ENCODE measurements at places on chromosomes 2 and 18.

- DNase-seq, result no peak
Observed at GRCh38 chr2:220278022-220278421, 650.6 kb downstream of the SLC4A3 start.

DNA sequence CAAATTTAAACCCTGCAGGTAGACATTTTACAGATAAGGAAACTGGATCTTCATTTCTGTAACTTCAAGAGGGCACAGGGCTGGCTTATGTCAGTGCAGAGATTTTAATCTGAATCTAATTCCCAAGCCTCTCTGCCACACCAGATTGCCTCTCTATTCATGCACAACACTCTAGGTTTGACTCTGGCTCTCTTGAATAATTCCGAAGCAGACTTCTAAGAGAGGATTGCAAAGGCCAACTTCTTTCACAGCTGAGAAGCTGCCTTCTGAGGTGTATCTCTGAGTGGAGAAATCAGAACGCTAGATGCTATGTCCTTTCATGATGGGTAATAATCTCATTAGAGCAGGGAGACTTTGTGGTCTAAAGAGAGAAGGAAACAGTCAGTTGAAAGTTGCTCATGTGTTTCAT lies 20.1 kb upstream of the MGAT5 start:
- no peak for DNase-seq

DNA sequence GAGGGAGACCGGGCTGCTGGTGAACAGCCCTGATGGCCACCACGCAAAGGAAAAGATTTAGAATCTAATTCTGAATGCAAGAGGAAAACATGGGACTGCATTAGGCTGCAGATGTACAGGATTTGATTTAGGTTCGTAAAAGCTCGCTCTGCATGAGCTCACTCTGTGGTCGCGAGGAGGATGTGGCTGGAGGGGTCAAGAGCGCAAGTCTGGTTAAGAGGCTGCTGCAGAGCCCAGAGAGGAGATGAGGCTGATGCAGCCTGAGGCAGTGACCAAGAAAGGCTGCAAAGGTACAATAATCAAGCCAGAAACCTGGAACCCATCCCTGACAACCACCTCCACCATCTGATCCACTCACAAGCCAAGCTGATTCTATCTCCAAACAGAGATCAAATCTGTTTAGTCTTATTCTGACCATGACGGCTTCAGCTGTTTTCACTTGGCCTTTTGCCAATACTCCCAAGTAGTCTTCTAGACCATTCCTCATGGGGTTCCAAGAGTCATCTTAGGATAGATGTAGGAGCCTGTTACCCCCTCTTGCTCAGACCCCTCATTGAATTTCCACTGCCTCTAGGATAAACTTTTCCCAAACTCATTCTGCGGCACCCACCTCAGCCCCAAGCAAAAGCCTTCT lies 58.9 kb upstream of the ARL4C start:
- no peak for DNase-seq

GRCh38 chr2:176483476-176483875 lies 214.2 kb downstream of the MTX2 start:
- DNase-seq, result no peak

DNA sequence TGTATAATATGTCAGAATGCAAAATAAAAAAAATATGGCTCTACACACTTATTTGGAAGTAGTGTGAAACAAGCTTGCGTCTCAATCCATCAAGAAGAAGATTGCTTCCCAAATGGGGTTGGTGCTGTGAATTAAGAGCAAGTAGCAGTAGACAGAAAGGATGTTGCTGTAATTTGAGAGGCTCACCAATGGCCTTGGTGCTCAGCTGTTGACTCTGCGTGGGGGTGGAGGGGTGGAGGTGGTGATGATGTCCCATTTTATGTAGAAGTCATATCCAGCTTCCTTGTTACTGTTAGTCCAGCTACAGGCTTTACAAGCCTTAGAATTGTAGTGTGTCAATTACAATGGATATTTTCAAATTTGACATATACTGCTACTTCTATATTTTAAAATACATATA lies 223.4 kb upstream of the RND3 start:
- no peak for DNase-seq

- DNase-seq, result no peak
Observed at GRCh38 chr2:98027538-98027937, 31.8 kb upstream of the TMEM131 start.

DNA sequence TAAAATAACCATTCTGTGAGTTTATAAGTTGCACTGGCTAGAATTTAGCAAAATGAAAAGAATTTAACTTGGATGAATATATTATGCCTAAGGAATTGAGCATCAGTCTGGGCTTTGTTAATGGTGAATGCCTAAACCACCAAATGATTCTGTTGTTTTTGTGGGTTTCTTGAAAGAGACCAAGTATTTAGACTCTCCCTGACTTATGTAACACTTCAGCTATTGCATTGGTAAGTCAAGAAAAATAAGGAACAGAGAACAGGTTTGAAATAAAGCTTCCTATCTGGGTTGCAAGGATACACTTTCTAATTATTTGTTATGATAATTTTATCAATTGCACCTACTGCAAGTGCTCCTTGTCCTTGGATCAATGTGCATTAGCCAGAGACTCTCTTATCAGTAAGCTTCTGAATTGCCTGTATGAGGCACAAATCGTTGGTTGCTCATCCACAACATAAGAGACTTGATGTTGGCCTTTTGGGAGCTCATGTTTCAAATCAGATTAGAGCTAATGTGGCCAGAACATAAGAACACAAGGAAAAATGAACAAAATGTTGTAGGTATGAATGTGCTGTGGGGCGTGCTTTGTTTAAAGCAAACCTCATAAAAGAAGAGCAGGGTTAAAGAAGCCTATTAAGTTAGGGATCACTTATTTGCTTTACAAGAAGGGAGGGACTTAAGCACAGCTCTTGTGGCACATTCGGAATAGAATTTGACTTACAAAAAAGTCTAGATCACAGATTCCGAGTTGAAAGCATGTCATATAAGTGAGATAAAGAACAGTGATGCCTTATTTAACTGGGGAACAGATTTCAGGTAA lies 37.2 kb downstream of the PRKCE start:
- no peak for DNase-seq

GRCh38 chr2:151665959-151666358 lies 68.3 kb downstream of the NEB start:
- no peak for DNase-seq

GRCh38 chr2:58194458-58194857 lies 46.7 kb downstream of the FANCL start:
- DNase-seq, result no peak

- DNase-seq, result peak; percentile 72
Observed at GRCh38 chr2:24409700-24410556, 49.6 kb upstream of the ITSN2 start.

GRCh38 chr2:8154270-8154669 lies 527.6 kb upstream of the ID2 start:
- DNase-seq, result no peak

- peak; percentile 47 for DNase-seq
Observed at GRCh38 chr18:2846636-2847316, at the start of gene EMILIN2. TSS of gene EMILIN2 (plus strand) at chr18:2847006. CDS start at chr18:2847189, 183 bp downstream.

GRCh38 chr2:3180082-3180908 lies 197.3 kb downstream of the EIPR1 start:
- no peak for DNase-seq

GRCh38 chr18:30139631-30140287 lies 902.8 kb downstream of the DSC3 start:
- DNase-seq, result no peak

DNA sequence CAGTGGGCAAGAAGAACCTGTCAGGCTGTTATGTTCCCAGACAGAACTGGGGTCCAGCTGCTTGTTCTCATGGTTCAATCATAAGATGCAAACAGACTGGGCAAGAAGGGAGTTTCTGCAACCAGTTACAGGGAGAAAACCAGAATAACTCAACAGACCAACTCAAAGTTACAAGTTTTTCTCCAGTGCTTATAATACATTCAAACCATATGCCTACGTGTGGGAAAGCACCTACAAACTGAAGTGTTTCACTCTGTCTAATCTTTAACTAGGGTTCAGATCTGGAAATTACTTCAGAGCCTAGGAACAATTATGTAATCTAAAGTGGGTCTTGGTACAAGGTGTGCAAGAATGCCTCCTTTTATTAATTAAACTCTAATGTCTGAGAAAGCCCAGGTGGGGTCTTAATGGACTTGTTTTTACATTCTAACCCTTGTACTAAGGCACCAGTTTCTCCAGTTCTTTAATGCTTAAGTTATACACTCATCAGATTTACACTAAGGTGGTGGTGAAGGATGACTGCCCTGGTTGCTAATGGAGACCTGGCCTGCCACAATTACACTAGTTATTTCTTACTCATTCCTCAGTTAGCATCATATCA lies 951.9 kb downstream of the TSN start:
- no peak for DNase-seq

GRCh38 chr2:241129086-241129871 lies 20.0 kb downstream of the PASK start:
- no peak for DNase-seq

DNA sequence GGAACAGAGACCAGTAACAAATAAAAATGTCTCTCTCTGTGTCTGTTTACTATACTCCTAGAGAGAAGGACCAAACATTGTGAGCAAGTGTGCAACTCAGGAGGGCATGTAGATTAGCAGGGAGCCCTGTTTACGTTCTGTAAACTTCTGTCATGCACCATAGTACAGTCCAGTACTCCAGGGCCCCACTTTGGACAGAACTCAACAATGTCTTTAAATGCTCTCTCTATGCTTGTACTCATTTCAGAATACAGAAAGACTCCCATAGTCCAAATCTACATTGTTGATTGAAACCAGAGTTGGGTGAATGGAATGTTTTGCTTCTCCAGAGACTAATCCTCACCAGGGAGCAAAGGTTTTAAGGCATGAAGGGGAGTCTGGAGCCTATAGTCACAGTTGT lies 934.8 kb downstream of the NRXN1 start:
- DNase-seq, result no peak

GRCh38 chr2:120939595-120940318 lies 204.1 kb downstream of the GLI2 start:
- no peak for DNase-seq

GRCh38 chr2:221455214-221455613 lies 116.9 kb downstream of the EPHA4 start:
- DNase-seq, result no peak

- no peak for DNase-seq
Observed at GRCh38 chr2:38486213-38487026, 109.3 kb upstream of the ATL2 start.

GRCh38 chr2:23615216-23616020 lies 230.4 kb downstream of the KLHL29 start:
- no peak for DNase-seq

DNA sequence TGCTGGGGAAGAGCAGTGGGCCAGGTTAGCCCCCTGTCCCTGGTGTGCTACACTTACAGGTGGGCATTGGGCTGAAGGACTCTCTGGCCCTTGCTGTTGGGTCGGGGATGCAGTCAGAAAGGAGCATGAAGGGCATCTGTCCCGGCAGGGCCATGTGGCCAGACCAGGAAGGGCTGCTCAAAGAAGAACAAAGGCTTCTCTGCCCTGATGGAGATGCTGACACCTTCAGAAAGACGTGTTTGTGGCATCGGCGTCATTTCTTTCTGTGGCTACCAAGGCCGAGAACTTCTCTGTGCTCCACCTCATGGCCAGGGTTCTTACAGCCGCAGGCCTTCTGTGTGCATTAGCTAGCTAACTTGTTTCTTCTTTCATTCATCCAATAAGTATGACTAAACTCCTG lies 239.1 kb downstream of the FAM210A start:
- DNase-seq, result no peak

GRCh38 chr18:24534737-24535136 lies 74.3 kb downstream of the HRH4 start:
- no peak for DNase-seq

DNA sequence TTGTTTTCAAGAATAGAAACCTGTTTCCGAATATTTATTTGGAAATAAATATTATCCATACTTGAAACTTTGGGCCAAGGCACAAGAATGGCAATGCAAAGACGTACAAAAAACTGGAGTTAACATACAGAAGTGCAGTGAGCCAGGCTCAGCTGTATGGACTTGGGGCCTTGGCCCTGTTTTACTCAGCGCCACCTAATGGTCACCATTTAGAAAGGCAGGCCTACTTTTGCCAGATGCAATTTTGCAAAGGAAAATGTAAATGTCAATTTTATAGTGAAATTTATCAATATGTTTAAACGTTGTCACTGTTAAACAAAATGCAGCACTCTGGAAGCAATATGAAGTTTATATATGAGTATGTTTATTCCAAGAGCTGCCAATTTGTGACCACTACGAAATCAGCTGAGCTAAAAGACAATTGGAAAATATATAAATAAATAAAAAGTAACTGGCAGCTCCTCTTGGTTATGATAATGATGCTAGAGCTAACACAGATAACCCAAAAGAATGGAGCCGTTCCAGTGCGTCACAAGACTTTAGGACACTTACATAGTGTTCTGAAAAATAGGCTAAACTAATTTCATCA lies 155.0 kb downstream of the ARHGAP15 start:
- DNase-seq, result peak; percentile 20

DNA sequence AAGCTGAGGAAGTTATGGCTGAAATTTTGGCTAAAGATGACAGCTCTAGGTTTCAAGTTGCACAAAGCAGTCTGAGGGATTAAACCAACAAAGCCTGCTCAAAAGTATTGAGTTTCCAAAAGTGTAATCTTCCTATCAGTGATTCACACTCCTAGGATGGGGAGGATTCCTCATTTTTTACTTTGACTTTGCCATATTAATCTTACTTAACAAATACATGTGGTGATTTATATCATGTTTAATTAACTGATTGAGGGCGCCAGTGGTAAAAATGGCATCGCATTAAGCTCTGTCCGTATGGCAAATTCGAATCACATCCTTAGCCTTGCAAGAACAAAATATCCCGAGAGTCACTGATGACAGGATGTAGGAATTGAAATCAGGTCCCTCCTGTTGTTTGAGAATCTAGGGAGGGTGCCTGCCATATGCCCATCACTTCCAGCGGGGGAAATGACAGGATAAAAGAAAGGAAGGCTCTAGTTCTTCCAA lies 78.1 kb upstream of the ETAA1 start:
- no peak for DNase-seq

DNA sequence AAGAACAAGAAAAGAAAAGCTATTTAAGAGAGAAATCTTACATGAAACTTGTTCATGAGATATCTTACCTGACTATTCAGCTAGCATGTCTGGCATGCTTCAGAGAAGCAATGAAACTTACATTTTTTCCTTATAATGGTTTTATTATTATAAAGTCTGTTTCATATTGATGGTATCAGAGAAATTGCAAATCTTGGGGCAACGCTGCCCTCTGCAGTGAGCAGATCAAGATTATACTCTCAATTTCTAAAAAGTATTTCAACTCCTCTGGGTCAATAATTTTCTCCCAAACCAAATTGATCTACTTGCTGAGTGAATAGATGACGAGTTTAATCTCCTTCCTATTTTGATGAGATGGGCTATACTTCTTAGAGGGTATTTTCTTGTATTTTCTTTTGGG lies 235.6 kb downstream of the NUP35 start:
- DNase-seq, result no peak

DNA sequence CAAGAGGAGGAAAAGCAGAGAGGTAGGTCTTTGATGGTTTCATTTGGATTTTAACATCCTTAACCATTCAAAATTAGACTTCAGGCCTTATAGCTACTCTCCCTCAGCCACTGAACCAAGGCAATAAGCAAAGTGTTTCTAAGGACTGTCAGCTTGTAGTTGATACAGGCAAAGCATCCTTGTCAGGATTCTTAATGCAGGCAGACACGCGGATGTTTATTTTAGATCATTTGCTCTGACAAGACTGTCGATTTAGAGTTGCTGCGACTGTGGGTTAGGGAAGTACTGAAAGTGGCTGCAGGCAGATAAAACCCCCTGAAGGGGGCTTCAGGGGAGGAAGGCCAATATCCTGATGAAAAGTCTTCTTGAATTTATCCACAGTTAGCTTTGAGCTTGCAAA lies 46.6 kb downstream of the CDH20 start:
- no peak for DNase-seq

GRCh38 chr18:36179562-36180355 lies 7.5 kb upstream of the MOCOS start:
- DNase-seq, result no peak

All from neuronal stem cell (in vitro differentiated cells).